ENCODE measurements at places on chromosomes 11 and 22. TPM values are rescaled to one million over a fixed set of nuclear protein-coding genes. Genes with fewer than 3 reads are reported as not detected.
A peak's percentile ranks its signal among the peaks of the same experiment; 100 is the strongest.

DNA sequence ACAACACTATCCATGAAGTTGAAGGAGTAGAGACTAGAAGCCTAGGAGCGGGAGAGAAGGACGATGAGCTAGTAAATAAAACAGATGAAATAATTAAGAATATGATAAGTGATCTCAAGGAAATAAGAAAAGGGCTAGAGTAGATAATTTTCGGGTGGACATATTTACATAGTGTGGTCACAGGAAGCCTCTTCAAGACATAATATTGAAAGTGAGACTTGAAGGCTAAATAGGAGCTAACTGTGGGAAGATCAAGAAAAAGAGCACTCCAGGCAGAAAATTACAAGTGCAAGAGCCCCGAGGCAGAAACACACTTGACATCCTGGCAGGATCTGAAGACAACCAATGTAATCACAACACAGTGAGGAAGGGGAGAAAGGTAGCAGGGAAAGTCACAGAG, 11.9 kb upstream of the PPFIBP2 start:
- no peak for ATAC-seq

The UBQLNL gene
- total RNA-seq = 0.31 TPM

DNA sequence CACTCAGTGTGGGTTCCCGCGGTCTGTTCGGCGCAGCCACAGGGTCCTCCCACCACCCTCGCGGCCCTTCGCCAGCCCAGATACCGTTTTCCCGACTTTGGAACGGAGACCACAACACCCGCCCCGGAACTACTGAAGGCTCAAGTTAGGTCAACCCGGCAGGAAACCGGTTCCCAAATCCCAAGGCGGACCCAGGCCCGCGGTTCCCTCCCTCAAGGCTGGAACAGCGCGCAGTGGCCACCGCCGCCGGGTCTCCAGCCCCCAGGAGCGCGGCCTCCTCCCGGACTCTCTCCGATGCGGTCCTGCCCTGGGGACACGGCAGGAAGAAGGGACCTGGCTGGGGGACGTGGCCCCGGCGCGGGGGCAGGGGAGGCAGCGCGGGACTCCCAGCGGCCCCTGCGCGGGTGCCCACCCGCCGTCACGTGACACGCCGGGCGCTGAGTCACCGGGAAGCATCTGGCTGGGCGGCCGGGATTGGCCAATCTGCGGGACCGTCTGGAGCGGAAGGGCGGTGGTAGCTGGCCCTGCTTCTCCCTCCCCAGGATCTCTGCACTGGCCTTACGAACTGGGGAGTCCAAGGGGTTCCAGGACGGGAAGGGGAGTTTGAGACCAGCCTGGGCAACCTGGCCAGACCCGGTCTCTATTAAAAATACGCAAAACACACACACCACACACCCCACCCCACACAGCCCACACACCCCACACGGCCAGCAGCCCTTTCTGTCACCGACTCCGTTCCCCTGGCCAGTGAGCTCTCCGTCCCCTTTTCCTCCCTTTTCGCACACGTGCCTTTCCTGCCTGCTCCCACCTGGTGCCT, 21.5 kb upstream of the MALAT1 start:
- peak; percentile 91 for ATAC-seq

The GAL3ST1 gene
- total RNA-seq = 0.54 TPM

GRCh38 chr11:110452720-110453119, 23.0 kb downstream of the FDX1 start:
- ATAC-seq = no peak

GRCh38 chr11:115471367-115471766, 32.8 kb downstream of the CADM1 start:
- no peak for ATAC-seq

The TRIM49 gene
- not detected for total RNA-seq

DNA sequence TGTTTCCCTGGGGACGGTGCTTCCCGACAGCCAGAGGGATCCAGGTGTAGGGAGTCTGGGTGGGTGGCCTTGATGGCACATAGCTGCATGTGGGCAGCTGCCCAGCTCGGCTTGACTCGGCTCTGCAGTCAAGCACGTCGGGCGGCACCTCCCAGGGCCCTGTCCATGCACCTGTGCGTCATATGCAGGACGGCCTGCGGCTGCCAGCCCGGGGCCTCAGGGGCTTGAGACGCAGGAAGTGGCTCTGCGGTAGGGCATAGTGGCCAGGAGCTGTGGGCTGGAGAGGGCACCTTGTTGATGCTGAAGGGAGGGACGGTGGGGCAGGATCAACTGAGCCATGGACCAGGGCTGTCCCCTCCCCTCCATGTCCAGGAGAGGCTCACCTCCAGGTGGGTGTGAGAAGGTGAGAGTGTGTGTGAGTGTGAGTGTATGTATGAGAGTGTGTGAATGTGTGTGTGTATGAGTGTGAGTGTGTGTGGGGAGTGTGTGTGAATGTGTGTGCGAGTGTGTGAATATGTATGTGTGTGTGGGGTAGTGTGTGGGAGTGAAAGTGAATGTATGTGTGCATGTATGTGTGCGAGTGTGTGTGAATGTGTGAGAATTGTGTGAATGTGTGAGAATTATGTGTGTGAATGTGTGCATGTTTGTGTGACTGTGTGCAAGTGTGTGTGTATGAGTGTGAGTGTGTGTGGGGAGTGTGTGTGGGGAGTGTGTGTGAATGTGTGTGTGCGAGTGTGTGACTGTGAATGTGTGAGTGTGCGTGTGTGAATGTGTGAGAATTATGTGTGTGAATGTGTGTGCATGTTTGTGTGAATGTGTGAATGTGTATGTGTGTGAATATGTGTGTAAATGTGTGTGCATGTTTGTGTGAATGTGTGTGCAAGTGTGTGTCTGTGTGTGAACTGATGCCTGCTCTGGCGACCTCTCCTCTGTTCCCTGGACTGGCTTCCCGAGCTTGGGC, 5.7 kb upstream of the SUN2 start:
- ATAC-seq = no peak

DNA sequence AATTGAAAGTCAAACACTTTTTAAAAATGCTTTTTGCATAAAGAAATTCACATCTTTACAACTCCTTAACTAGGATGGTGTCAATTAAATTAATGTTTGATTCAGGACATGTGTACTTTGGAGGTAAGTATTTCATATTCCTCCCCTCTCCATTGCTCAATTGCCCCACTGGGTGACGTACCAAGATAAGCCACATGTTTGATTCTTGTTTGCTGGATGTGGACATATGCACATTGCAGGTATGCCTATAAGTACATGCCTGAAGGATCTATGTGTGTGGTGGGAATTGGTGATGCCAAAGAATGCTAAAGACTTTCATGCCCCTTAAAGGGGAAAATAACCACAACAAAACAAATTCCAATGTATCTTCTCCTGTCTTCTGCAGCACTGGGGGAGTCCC, 5.8 kb downstream of the CD44 start:
- ATAC-seq = no peak

The CD248 gene
- total RNA-seq = 25.8 TPM

- no peak for ATAC-seq
Observed at GRCh38 chr22:30430933-30431332, 5.4 kb downstream of the MTFP1 start.

GRCh38 chr11:68282141-68282860, 10.5 kb upstream of the C11orf24 start:
- ATAC-seq = no peak

DNA sequence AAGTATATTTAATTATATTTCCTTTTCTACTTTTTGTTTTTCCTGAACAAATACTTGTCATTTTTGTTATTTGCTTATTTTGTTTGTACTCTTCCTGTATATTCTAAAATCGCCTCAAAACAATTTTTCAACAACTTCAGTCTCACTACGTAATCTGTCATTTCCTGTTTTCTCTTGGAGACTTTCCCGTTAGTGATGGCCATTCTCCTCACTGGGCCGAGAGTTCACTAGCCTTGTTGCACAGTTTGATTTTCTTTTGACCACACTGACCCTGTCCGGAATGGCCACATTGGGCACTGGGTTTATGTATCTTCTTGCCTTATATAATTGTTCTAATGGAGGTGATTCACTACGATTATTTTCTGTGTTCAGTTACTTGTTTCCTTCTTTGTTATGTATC, 726.1 kb downstream of the FAM181B start:
- ATAC-seq = no peak

- no peak for ATAC-seq
Observed at GRCh38 chr11:94459576-94459975, 34.1 kb downstream of the MRE11 start.

DNA sequence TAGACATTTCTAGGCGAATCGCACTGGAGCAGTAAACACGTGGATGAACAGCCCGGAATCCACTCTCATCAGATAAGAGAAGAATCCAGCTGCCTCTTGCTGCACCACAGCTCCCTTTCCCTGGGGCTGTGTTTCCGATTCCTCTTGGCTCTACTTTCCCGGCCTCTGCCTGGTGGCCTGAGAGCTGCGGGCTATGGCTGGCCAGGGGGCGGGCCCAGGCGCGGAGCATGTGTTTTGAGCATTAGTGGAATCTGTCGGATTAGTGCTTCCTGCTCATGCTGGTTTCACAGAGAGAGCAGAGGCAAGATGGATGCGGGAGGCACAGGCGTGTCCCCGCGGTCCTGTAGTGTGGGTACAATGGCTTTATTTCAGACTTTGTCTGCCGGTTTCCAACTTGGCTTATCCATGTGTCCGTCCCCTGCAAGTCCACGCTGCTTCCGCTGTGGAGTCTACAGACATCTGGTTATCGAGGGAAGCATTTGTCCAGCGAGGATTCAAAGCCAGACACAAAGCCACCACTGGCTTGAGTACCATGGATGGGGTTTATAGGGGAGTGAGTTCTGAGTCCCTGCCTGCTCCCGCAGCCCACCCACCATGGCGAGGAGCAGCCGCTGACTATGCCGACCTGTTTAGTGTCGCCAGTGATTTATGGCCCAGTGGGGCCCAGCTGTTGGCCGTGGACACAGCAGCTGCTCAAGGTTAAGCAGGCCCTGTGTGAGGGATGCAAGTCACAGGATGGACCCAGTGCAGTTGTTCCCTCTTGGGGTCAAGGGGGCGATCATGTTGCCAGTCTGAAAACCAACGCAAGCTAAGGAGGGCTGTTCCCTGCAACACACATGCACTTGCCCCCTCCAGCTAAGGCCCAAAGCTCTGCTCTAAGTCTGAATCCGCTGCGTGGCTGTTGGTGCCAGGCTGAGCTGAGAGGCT, 43.3 kb upstream of the EP300 start:
- ATAC-seq = peak; percentile 89

- peak; percentile 87 for ATAC-seq
Observed at GRCh38 chr11:61129639-61130523, 27.6 kb downstream of the CD5 start.

DNA sequence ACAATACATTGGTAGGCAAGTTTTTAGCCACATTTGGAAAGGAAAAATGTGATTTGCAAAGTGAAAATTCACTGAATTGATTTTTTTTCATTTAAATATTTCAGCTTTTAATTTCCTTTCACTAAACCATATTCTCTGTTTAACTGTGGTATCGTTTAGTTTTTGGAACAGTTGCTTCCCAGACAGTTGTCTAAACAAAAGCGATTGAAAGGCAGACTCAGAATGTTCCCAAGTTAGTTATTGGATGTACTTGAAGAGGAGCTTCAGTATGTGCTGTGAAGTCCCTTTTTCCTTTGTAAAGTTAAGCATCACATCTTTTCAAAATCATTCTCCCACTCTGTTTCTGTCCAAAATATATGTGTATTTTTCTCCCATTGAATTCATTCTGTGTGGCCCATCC, 623.4 kb upstream of the LUZP2 start:
- ATAC-seq = no peak

The RCOR2 gene
- 0.58 TPM for total RNA-seq

- no peak for ATAC-seq
Observed at GRCh38 chr11:100981196-100981824, 148.3 kb downstream of the PGR start.

GRCh38 chr11:1825039-1825740, 9.6 kb upstream of the SYT8 start:
- ATAC-seq = no peak

DNA sequence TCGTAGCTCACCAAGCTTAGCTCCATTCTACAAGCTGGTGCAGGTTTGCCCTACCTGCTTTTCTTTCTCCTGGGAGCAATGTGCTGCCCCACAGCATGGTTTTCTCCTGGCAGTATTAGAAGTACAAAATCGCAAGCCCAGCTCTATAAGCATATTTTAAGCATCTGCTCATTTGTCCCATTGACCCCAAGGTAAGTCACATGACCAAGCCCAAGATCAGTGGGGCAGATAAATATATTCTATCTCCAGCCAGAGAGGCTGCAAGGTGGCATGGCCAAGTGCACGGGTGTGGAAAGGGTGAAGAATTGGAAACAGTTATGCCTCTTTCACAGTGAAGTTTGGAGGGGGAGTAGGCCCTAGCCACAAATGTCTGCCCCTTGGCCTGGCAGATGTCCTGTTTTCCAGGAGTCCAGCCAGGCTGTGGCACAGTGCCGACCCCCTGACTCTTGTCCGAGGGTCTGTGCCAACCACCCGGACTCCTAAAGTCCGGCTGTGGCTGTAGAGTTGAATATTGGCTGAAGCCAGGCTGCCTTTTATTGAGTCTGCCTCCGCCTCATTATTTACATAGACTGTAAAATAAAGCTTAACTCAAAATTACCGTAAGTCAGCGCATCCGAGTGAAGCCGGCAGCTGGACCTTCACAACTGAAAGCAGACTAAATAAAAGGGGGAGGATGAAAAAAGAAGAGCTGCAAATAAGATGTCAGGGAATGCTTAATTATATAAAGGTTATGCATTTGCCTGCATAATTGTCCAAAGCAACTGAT, 165.7 kb downstream of the COMMD9 start:
- ATAC-seq = no peak

The MAPK8IP2 gene
- 2.4 TPM for total RNA-seq

The SLC22A12 gene
- total RNA-seq = not detected

GRCh38 chr11:92152245-92152644, 72.4 kb upstream of the FAT3 start:
- ATAC-seq = no peak

The NRIP3 gene
- 2.2 TPM for total RNA-seq

The CHRM1 gene
- 0.27 TPM for total RNA-seq

DNA sequence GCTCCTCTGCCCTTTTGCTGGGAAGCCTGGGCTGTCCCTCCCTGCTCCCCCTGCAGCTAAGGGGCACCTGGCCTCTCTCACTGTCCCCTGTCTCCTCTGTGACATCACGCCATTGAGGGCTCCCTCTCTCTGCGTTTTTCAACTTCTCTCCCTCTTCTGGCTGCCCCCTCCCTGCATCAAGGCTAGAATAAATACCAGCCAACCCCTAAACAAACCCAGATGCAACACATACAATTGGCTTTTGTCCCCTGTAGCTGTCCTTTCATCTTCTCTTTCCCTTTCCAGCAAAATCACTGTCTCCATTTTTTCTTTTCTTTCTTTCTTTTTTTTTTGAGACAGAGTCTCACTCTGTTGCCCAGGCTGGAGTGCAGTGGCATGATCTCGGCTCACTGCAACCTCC, 3.3 kb upstream of the MIEF1 start:
- ATAC-seq = no peak

- no peak for ATAC-seq
Observed at GRCh38 chr11:30853439-30853838, 267.3 kb upstream of the MPPED2 start.

Measured in gastroesophageal sphincter (tissue), 4 donors.